ENCODE measurements at places on chromosomes 6 and 20.

DNA sequence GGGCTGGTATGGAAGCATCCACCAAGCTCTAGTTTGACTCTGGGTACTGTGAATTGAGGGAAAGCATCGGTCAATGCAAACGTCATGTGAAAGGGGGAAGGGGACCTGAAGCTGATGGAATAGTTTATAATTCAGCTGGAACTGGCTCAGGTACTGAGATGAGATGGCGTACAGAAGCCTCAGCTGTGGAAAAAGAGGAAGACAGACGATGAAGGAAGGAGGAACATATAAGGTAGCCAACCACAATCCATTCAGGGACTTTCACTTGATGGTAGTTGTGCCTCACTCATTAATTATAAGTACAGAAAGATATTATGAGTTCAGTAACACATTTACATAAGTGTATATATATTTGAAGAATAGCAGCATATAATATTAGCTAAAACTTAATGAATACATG, 2.7 kb downstream of the CALHM5 start:
- DNase-seq: no peak

- DNase-seq: no peak
Measured at GRCh38 chr6:148628251-148628650, 118.6 kb upstream of the UST start.

GRCh38 chr20:62914970-62915457, 11.3 kb downstream of the DIDO1 start:
- no peak for DNase-seq

GRCh38 chr6:139448051-139448649, 73.7 kb upstream of the CITED2 start:
- DNase-seq: no peak

GRCh38 chr6:14975471-14975817, 270.4 kb upstream of the JARID2 start:
- no peak for DNase-seq

DNA sequence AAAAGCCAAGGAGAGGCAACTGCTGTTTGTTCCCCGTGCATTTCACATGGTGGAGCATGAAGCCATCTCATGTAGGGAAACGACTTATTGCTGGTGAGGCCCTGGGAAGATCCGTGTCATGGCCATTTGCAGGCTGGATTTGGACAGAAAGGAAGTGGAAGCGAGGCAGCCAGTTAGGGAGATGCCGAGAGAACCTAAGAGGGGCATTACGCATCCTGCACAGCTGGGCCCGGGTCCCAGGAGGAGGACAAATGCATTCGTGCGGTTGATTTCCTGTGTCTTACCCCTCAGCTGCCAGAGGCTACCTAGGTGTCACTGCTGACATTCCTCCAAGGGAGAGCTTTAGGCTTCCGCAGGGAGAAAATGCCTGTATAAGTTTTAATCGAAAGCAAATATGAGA, 316.2 kb upstream of the CDYL start:
- no peak for DNase-seq

DNA sequence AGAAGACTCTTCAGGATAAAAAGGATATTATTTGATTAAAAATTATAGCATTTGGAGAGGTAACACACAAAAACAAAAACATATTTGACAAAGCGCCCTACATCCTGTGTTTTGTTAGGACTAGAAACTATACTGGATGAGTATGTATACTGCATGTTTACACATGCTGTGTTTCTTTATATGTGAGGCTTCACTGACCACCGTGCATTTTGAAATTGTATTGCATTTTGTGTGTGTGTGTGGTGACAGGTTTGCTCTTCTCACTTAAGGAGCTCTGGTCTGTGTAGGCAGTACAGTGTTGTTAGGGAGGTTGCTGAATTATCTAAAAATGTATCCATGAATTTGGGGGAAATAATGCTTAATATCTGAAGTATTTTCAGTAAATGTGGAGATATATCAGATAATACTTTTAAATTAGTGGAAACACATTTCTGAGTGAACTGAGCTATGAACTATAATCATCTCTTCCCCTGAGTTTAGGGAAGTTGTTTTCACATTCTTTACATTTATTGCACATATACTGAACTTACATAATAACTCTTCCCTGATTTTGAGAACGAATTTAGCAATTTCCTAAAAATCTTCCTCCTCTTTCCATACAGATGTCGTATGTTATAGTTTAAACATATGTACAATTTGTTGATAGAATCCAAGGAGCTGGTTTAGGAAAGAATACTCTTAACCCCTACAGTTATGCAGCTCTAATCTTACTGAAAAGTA, 43.3 kb downstream of the TMEM170B start:
- no peak for DNase-seq

DNA sequence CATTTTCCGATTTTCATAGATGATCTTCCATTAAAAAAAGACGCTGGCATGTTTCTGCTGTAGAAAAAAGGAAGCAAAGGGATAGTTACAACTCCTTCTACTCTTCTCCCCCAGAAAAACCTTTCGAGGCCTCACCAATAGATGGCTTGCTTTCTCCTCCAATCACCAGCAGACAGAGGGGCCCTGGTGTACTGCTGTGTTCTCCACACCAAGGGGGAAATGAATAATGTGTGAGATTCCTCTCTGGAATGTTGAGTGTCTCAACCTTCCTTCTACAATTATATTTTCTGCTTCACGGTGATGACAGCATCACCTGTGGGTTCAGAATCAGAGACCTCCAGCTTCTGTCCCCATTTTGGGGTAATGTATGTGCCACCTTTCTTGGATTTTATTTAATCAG, 185.7 kb upstream of the FLRT3 start:
- no peak for DNase-seq

DNA sequence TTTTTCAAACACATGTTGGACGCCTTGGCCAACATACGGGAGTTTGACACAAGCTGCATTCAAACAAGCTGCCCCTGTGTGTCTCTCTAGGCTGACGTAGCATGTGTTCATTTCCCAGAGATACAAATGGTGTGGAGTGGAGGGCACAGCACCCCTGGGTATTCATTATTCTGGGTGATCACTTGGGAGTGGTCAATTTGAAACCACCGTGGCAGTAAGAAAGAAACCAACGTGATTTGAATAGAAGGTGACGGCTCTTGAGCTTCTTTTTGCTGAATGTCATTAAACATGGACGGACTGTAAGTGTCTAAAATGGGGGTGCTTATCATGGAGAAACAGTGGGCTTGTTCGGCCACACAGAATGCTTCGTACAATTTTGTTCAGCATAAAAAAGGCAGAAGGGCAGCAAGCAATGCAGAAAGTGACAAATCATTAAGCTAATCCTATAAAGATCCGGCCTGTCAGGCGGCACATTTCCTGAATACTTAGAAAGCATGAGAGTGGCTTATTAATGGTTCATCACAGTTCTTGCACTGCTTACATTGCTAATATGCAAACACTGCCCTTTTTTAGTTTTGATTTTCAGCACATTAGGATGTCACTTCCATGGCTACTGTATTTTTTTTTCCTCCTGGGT, 1261.9 kb upstream of the CITED2 start:
- DNase-seq: no peak

GRCh38 chr6:159819098-159819497, 19.0 kb downstream of the PNLDC1 start:
- DNase-seq: no peak

GRCh38 chr6:25370178-25371036, 91.2 kb downstream of the CARMIL1 start:
- DNase-seq: no peak

GRCh38 chr20:38222923-38223742, 37.4 kb downstream of the KIAA1755 start:
- DNase-seq: no peak

- DNase-seq: no peak
Measured at GRCh38 chr6:104608101-104608500, 251.6 kb downstream of the HACE1 start.

- no peak for DNase-seq
Measured at GRCh38 chr6:133889557-133890403, 867 bp downstream of the TCF21 start.

DNA sequence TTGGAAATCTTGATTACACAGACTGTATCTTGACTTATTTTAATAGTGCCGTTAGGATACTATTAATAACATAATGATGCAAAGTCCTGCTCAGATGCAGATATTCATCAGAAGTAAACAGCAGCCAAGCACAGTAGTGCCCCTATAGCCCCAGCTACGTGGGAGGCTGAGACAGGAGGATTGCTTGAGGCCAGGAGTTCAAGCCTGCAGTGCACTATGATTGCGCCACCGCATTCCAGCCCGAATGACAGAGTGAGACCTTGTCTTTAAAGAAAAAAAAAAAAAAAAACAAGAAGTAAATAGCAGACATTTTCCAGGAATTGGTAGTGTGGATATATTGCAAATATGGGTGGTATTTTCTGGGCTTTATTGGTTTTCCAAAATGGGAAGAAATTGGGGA, 61.8 kb downstream of the TULP4 start:
- no peak for DNase-seq

DNA sequence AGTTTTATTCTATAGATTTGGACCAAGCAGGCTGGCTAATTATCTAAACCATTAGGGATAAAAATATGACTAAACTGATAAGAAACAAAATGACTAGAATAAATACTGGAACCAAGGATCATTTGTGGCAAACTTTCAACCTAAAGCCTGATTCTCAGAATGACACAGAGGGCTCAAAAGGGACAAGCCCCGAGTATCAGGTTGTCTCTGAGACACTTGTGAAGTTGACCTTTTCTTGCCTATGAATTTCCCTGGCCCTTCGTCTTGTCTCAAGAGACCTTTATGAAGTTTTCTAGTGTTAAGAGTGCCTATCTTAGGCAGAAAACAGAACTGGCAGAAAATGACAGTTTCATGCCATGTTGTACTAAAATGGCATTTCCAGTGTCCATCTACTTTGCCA, 68.3 kb downstream of the IMPG1 start:
- DNase-seq: no peak

- DNase-seq: no peak
Measured at GRCh38 chr6:78605909-78606446, 261.4 kb upstream of the IRAK1BP1 start.

DNA sequence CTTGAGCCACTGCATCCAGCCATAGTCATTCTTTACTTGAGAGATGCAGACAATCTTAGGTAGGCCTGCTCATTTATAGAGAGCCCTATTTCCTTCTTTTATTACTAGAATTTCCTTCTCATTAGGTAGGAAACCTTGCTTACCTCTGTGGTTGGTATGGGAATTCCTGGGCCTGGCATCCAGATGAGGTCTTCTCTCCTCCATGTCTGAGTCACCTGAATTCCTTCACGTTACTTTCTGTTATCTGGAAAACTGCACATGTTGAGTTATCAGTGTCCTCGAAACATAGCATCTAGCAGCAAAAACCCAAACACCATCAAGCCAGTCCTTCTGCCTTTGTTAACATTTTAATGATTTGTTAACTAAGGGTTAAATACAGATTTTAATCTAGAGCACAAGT, 2.2 kb downstream of the ZNFX1 start:
- DNase-seq: no peak

GRCh38 chr6:113649276-113649675, 207.9 kb upstream of the MARCKS start:
- DNase-seq: no peak

GRCh38 chr20:50850721-50851286, 55.9 kb downstream of the BCAS4 start:
- DNase-seq: no peak

DNA sequence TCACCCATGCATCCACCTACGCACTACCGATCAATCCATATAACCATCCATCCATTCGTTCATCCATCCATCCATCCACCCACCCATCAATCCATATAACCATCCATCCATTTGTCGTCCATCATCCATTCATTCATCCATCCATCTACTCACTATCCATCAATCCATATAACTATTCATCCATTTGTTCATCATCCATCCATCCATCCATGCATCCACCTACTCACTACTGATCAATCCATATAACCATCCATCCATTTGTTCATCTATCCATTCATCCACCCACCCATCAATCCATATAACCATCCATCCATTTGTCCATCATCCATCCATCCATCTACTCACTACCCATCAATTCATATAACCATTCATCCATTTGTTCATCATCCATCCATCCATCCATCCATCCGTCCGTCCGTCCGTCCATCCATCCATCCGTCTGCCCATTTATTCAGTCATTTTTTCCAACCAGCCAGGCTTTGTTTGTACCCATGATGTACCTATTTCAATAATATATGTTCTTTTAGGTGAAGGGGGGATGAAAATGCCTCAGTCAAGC, 6.1 kb upstream of the BPIFB6 start:
- no peak for DNase-seq

GRCh38 chr20:3436864-3437574, 29.6 kb upstream of the DNAAF9 start:
- no peak for DNase-seq

DNA sequence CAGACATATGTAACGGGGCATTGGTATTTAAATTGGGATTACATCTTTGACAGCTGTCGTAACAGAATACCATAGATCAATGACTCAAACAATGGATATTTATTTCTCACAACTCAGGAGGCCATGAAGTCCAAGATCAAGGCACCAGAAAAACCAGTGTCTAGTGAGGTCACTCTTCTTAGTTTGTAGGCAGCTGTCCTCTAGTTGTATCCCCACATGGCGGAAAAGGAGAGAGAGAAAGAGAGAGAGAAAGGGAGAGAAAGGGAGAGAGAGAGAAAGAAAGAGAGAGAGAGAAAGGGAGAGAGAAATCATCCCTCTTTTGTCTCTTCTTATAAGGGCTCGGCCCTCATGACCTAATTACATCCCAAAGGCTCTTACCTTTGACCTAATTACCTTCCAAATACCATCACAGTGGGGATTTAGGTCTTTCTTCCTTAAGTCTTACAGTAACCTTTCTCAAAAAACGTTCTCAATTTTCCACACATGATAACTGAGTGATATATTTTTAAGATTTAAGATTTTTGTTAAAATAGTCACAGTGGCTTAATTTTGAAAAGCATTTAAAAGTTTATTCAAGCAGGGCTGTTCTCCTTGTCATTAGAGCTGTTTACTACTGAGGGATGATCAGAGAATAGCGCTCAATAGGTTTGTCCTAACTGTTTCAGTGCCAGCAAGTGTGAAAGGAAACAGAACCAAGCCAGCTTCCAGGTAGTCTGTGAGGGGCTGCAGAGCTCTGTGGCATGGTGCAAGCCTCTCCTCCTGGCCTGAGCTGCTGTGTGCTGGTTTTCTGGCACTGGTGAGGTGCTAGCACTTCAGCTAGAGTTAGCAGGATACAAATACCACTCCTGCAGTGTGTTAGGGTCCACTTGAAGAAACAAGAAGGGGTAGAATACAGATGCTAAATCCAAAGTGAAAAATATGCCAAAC, 79.0 kb downstream of the IMPG1 start:
- DNase-seq: no peak

- no peak for DNase-seq
Measured at GRCh38 chr6:132789396-132789776, 9.1 kb downstream of the SLC18B1 start.

GRCh38 chr20:44959638-44960102, 527 bp downstream of the TOMM34 start:
- DNase-seq: no peak

DNA sequence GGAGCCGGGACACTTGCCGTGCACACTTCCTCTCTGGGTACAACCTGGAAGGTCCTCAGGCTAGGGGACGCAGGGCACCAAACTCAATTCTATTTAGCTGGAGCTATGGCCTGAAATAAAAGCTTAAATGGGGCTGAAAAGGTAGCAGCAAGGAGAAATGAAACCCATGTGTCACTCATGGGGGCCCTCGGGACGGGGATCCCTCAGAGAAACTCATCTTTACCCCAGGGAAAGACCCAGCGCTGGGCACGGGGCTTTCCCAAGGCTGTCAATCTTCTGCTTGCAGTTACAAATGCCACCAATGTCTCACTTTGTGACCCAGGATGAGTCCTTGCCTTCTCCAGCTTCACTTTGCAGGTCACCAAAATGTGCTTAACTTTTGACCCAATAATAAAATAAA, 16.5 kb downstream of the SNAI1 start:
- no peak for DNase-seq

All from H54 (cell line).